Parietal lobe (tissue), 2 donors: ENCODE measurements at places on chromosomes 4 and X. TPM values are rescaled to one million over a fixed set of nuclear protein-coding genes. Genes with fewer than 3 reads are reported as not detected.

The IL15 gene
- 0.94 TPM for total RNA-seq

The NPNT gene
- total RNA-seq = 43.8 TPM

The PDZD4 gene
- total RNA-seq = 151 TPM

The PAGE2B gene
- not detected for total RNA-seq

The PRAF2 gene
- 7.8 TPM for total RNA-seq

The NKX3-2 gene
- not detected for total RNA-seq

The RBM10 gene
- total RNA-seq = 43.2 TPM

The PABPC1L2A gene
- total RNA-seq = 0.94 TPM

The TMEM144 gene
- 4.4 TPM for total RNA-seq

The NAP1L5 gene
- total RNA-seq = 30.0 TPM

The SERPINA7 gene
- not detected for total RNA-seq

The NXF3 gene
- total RNA-seq = not detected

The ADH1A gene
- not detected for total RNA-seq

The RASL11B gene
- 20.3 TPM for total RNA-seq

The ARSH gene
- not detected for total RNA-seq

The OPRPN gene
- total RNA-seq = not detected

The RBMXL3 gene
- not detected for total RNA-seq

The HSD17B13 gene
- 0.94 TPM for total RNA-seq

The NALF2 gene
- 3.4 TPM for total RNA-seq

The CFI gene
- 1.6 TPM for total RNA-seq

The PRSS12 gene
- 88.3 TPM for total RNA-seq

The OTC gene
- total RNA-seq = not detected

The CXorf65 gene
- total RNA-seq = not detected

The CCDC149 gene
- 31.9 TPM for total RNA-seq

The MAGEA12 gene
- total RNA-seq = not detected

The NSG1 gene
- 220 TPM for total RNA-seq

The RASGEF1B gene
- total RNA-seq = 52.3 TPM

The FGB gene
- not detected for total RNA-seq

The HSFX2 gene
- 1.9 TPM for total RNA-seq

The UCP1 gene
- not detected for total RNA-seq

The SASH3 gene
- 0.94 TPM for total RNA-seq

The STK26 gene
- total RNA-seq = 1.3 TPM

The HELT gene
- total RNA-seq = 1.6 TPM

The CT45A1 gene
- total RNA-seq = not detected

The YIPF7 gene
- total RNA-seq = 2.5 TPM

The CXCL1 gene
- total RNA-seq = not detected

The SLC7A11 gene
- 13.1 TPM for total RNA-seq

The TCEAL7 gene
- total RNA-seq = 41.0 TPM

The APEX2 gene
- 2.2 TPM for total RNA-seq

The PAGE1 gene
- total RNA-seq = not detected

The BEND4 gene
- 16.9 TPM for total RNA-seq

The MAGEB1 gene
- not detected for total RNA-seq

The SPANXD gene
- not detected for total RNA-seq

The EDNRA gene
- total RNA-seq = 11.0 TPM

The FAM114A1 gene
- 11.3 TPM for total RNA-seq

The PNMA6A gene
- 14.4 TPM for total RNA-seq

The AWAT2 gene
- total RNA-seq = not detected

The MTHFD2L gene
- 43.8 TPM for total RNA-seq

The TMEM47 gene
- 32.2 TPM for total RNA-seq

The MAGIX gene
- 2.8 TPM for total RNA-seq

The FOXR2 gene
- not detected for total RNA-seq

The CCNA2 gene
- total RNA-seq = 10.3 TPM

The TMEM31 gene
- total RNA-seq = not detected

The KLHL34 gene
- not detected for total RNA-seq

The TSPYL2 gene
- total RNA-seq = 12.5 TPM

The PRRG3 gene
- total RNA-seq = 15.0 TPM

The NAT8L gene
- 13.1 TPM for total RNA-seq

The ERVMER34-1 gene
- total RNA-seq = 0.94 TPM

The C4orf50 gene
- 28.2 TPM for total RNA-seq
